ENCODE measurements at places on chromosomes 12 and 14. TPM values are rescaled to one million over a fixed set of nuclear protein-coding genes. Genes with fewer than 3 reads are reported as not detected.

ITPR2 gene
- 12.5 TPM for total RNA-seq

DCN gene
- 443 TPM for total RNA-seq

PITPNM2 gene
- total RNA-seq = 8.4 TPM

PABPN1 gene
- 90.6 TPM for total RNA-seq

ALX1 gene
- total RNA-seq = not detected

RHNO1 gene
- 2.9 TPM for total RNA-seq

AQP5 gene
- not detected for total RNA-seq

BBOF1 gene
- 16.2 TPM for total RNA-seq

PPP1R1A gene
- total RNA-seq = 28.7 TPM

CLEC6A gene
- total RNA-seq = not detected

ACSM4 gene
- total RNA-seq = not detected

ASIC1 gene
- not detected for total RNA-seq

KRT6B gene
- 0.32 TPM for total RNA-seq

WBP11 gene
- 6.7 TPM for total RNA-seq

PRMT5 gene
- total RNA-seq = 118 TPM

MED6 gene
- total RNA-seq = 38.0 TPM

TROAP gene
- total RNA-seq = not detected

CMA1 gene
- total RNA-seq = not detected

JDP2 gene
- total RNA-seq = 213 TPM

AKAP3 gene
- 2.8 TPM for total RNA-seq

TBX5 gene
- not detected for total RNA-seq

MSI1 gene
- 0.11 TPM for total RNA-seq

OAS1 gene
- total RNA-seq = 0.96 TPM

COL2A1 gene
- not detected for total RNA-seq

KRT72 gene
- total RNA-seq = not detected

ATL1 gene
- total RNA-seq = 1.2 TPM

RTN1 gene
- total RNA-seq = 52.3 TPM

BCAT1 gene
- 16.5 TPM for total RNA-seq

ARHGAP5 gene
- total RNA-seq = 32.6 TPM

STRAP gene
- total RNA-seq = 17.1 TPM

SAMD15 gene
- not detected for total RNA-seq

CCDC198 gene
- total RNA-seq = not detected

PLEKHG7 gene
- not detected for total RNA-seq

CLEC2A gene
- total RNA-seq = not detected

EGLN3 gene
- 5.9 TPM for total RNA-seq

TAS2R14 gene
- total RNA-seq = not detected

DPF3 gene
- 0.11 TPM for total RNA-seq

CAMKK2 gene
- 36.9 TPM for total RNA-seq

TAS2R42 gene
- not detected for total RNA-seq

PMCH gene
- not detected for total RNA-seq

EMP1 gene
- total RNA-seq = 588 TPM

ZFYVE26 gene
- total RNA-seq = 19.3 TPM

SERPINA12 gene
- total RNA-seq = not detected

TEX22 gene
- not detected for total RNA-seq

COX6A1 gene
- total RNA-seq = 686 TPM
